Cardiac fibroblast (primary cell): ENCODE measurements at places on chromosomes 7 and 10.

- DNase-seq, result no peak
These were observed 90.8 kb upstream of the KCTD7 start for GRCh38 chr7:66537876-66538275.

GRCh38 chr10:29266641-29267040 lies 22.2 kb upstream of the LYZL1 start:
- no peak for DNase-seq

- peak; percentile 72 for DNase-seq
These were observed 264.1 kb downstream of the OTUD1 start for GRCh38 chr10:23702977-23703414.

DNA sequence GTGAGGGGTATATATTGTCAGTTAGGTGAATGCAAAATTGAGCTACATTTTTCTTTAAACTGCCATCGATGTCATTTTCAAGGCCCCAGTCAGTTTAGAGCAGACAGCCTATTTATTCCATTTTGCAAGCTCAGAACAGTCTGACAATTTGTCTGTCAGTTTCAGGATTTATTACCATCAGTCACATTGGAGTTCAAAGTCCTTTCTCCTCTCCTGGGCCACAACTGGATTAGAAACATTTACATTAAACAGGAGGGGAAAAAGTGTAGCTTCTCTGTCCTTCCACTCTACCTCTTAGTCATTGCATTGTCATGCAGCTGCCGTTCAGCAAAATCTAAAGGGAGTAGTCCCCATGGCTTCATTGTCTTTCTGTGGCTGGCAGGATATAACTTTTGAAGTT lies 3.5 kb upstream of the GHITM start:
- no peak for DNase-seq

GRCh38 chr10:48806342-48806741 lies 121.7 kb downstream of the WDFY4 start:
- DNase-seq, result no peak
